ENCODE measurements at places on chromosomes 6 and 20. TPM values are rescaled to one million over a fixed set of nuclear protein-coding genes. Genes with fewer than 3 reads are reported as not detected.

DNA sequence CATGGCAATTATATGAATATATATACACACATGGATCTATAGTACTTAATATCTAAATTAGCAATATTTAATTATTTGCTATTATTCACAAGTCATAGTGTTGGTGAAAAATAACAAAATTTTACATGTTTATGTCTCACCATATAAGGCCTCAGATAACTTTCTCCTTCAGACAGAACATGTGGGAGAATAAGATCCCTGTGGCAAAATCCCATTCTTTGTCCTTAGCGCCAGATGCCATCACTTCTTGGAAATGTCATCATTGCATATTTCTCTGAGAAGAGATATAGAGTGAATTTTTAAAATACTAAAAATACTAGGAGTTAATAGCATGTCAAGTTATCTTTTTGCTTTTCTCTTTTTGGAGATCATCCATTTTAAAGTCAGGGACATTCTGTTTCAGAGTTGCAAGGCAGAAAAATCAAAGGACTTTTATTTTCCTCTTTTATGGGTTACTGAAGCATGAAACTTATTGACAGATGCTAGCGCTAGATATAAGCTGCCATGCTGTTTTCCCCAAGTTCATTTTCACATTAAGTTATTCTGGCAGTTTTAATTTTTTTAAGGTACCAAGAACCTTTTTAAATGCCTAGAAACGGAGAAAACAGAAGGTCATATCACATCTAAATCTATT is 30.4 kb upstream of the STXBP5 start:
- no peak for DNase-seq

Gene OXT
- 0.47 TPM for polyA plus RNA-seq

DNA sequence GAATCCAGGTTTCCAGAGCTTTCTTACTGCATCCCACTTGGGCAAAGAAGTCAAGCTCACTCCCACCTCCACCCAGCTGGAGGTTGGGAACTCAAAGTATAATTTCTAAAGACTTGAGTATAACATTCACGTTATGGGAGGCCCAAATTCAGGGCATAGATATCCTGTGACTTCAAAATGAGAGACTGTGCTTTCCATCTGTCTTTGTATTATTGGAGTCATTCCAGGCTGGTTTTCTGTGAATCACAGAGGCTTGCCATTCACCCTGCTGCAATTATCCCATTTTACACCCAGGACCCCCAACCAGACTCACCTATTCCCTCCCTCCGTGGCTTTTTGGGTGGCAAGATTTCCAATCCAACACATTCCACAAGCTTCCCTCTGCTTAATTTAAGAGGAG is 19.3 kb upstream of the SRC start:
- no peak for DNase-seq

Gene MBOAT1
- 3.8 TPM for polyA plus RNA-seq

DNA sequence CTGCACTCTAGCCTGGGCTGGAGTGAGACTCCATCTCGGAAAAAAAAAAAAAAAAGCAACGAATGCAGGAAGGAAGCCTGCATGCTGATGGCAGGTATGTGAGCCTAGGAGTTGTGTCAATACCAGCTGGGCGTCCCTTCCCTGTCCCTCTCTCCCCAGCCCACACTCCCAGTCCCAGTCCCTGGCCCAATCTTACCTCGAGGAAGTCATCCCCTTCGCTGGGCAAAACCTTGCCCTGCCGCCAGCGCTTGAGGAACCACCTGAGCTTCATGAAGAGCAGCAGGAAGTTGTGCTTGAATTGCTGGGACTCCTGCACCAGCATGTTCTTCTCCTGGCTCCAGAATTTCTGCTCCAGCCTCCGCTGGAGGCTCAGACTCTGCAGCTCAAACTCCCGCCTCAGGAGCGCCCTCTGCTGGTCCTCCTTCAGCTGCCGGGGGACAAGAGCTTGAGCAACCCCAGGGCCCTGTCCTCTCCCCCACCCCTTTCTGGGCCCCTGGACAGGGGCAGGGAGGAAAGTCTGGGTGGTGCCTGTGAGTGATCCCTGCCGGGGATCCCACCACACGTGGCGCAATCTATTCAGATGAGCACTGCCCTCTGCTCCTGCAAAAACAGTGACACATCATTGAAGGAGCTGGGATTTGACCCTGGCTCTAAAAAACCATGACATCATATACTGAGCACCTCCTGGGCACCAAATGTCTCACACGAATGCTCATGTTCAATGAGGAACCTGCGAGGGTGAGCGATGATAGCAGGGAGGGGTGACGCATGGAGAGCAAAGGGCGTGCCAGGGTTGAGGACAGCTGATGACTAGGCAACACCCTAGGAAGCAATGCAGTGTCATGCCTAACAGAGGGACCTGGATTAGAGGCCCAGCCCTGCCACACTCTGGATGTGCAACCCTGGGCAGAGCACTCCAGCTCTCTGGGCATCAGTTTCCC is 35.0 kb upstream of the DSN1 start:
- DNase-seq = no peak

Gene FAM162B
- 5.5 TPM for polyA plus RNA-seq

Gene MMUT
- 18.8 TPM for polyA plus RNA-seq

DNA sequence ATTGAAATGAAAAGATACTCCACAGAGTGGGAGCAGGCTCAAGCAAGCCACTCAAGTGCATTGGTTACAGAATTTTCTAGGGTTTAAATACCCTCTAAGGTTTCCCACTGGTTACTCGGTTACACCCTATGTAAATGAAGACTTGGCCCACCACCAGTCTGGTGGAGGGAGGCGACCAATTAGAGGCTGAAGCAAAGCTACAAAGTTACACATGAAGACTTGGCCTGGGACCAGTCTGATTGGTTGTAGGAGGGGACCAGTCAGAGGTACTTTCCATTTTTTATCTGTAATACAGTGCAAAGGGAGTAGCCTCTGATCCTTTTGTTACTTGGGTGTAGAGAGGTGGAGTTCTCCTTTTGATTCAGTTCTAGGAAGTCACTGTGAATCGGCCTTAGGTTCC is 7.6 kb downstream of the SRSF12 start:
- no peak for DNase-seq

Gene MCHR2
- not detected for polyA plus RNA-seq

Gene FHL5
- polyA plus RNA-seq = 1.7 TPM

Gene TRIM31
- polyA plus RNA-seq = not detected

Gene PCSK2
- 0.20 TPM for polyA plus RNA-seq

DNA sequence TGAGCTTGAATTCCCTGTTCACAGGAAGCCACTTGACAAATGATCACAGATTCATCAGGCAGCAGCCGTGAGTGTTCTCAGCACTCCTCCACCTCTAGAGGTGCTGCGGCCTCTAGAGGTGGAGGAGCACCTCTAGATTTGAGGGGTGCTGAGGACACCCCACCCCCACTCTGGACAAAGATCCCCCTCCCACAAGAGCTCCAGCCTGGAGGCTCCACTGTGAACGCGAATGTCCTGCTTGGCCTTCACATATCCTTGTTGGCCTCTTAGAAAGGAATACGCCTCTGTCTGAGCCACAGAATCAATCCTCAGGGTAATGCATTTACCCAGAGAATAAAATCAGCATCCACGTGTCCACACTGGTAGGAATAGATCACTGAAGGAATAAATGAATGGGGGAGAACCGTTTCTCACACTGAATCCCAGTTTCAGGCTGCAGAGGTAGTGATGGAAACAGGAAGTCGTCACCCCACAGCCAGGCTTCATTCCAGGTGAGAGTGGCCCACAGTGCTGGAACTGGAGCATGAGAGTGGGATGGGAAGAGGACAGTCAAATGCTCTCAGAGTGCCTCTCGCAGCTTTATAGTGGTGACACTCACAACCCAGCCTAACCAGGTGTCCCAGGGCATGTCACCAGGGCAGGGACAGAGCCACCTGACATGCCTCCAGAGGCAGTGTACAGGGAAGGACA is 16.6 kb downstream of the NPEPL1 start:
- no peak for DNase-seq

Gene ABT1
- polyA plus RNA-seq = 9.7 TPM

Gene XRN2
- 42.3 TPM for polyA plus RNA-seq

- no peak for DNase-seq
Measured at GRCh38 chr6:151082079-151082478, 157.7 kb upstream of the AKAP12 start.

DNA sequence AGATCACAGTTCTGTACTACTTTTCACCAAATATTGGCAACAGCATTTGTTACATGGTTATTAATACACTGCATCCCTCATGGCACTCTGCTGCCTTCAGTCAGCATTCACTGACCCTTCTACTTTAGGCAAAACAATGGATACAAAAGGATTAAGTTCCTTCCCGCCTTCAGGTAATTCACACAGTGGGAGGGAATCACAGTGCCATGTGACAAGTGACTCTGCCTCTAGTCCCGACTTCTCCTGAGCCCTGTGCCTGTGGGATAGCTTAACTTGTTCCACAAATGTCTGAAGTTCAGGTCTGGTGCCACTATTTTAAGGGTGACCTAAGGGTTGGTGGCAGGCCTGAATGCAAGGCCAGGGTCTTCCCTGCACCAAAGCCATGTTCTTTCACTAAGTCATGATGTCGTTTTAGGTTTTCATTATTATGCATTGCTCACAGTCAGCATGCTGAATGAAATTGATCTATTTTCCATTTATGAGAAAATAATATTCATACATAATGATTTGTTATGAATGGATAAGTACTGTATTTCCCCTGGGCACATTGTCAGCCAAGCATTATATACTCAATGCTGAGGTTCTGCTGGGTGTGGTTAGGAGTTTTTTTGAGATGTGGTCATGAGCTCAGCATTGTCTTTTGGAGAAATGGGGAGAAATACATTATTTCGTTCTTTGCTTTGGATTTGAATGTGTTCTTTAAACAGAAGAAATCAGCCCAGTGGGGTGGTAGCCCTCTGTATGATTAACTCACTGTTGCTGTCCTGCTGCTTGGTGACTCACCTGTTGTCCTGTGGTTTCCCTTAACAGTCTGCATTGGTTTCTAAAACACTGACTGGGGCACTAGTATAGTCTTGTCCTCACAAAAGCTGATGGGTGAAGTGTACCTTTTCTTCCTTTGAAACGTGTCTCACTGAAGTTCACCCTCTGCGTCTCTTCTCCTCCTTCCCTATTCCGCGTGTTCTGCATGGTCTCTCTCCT is 66.4 kb downstream of the AFDN start:
- peak; percentile 9 for DNase-seq

DNA sequence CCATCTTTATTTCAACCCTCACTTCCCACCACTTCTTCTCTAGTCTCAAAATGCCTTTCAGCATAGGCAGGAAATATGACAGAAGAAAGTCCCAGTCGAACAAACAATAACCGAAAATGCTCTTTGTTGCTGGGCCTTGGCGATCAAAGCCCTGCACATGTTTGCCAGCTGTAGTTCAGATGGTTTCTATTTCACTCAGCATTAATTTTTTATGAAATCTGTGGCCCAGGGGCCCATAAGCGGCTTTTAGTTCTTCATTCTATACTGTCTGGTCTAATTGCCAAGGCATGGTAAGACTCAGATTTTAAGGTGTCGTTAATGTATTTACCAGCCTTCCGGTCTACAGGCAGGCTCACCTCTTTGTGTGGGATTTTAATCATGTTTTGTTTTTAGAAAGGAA is 10.9 kb upstream of the F13A1 start:
- no peak for DNase-seq

DNA sequence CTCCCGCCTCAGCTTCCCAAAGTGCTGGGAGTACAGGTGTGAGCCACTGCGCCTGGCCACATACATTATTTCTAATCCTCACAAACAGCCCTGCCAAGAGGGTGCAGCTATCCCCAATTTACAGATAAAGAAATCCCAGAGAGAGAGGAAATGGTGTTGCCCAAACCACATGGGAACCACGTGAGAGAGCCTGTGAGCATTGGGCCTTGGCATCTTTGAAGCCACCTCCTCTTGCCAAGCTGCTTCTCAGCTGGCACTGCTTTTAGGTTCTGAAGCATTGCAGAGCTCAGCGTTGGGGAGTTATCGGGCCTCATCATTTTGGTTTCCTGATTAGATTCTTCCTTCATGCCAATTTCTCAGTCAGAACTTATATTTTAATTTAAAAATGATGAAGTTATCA is 80.3 kb downstream of the CTNNBL1 start:
- DNase-seq = no peak

DNA sequence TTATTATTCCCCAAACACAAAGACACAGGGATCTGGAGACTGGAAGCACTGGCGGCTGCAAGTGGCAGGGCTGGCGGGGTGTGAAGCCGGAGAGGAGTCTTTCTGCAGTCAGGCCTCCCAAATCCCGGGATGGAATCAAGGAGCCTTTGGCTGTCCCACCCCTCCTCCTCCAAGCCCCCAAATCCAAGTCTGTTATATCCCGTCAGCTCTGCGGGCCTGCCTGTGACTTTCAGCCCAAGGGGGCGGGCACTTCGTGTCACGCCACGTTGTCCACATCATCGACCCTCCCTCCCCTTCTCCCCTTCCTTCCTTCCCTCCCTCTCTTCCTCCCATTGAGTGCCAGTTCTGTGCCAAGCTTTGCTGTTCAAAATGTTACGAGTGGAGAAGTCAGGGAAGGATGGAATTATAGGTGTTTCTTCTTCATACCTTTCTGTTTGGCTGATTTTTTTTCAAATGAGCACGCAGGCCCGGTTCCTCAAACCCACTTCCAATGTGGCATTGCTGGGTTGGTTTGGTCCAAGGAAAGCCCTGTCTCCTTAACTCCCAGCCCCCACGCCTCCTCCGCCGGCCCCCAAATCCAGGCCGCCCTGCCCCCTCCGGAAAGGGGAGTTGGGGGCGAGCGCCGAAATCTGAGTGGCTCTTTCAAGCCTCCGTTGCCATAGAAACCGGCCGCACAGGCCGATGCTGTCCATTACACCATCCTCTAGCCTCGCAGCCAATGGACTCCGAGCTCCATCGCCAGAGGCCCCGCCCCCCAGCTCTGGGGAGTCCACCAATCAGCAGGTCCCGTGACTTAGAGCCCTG is 12.7 kb downstream of the ZCCHC3 start:
- DNase-seq = peak; percentile 97

Gene UST
- polyA plus RNA-seq = 5.8 TPM

Gene FGD2
- polyA plus RNA-seq = 3.8 TPM

DNA sequence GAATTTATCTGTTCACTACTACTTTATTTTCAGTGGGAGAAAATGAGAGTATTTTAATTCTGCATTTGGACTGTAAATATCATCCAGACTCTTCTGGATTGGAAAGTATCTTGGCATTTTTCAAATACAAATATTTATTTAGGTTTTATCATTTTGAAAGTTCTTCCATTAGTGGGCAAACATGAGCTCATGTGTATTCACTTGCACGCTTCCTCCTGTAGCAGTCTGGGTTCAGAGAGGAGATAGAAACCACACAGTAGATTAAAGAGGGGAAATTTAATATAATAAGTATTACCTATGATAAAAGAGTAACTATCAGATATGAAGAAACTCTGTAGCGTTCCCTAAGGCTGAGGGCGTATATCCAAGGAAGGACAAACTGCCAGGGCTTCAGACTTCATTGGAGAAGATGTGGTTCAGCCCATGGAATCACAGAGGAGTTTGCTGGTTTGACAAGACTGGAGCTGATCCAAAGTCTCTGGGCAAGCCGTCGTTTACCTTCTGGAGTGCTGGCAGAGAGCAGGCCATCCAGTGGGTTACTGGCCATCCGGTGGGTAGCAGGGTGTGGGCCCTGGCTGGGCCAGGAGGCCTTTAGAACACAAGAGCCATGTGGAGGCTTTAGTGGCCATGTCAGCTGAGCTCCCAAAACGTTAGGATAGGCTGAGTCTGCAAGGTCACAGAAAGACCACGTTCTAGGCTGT is 44.3 kb downstream of the KCNS1 start:
- DNase-seq = no peak

Gene ENPP1
- polyA plus RNA-seq = 11.3 TPM

GRCh38 chr20:8234580-8234979 is 102.5 kb downstream of the PLCB1 start:
- no peak for DNase-seq

Measured in forelimb muscle (tissue), 1 donor.